RKO (cell line): ENCODE measurements at places on chromosomes 1 and 21.

GRCh38 chr21:34803782-34804370, 135.1 kb downstream of the CLIC6 start:
- no peak for DNase-seq

GRCh38 chr1:55311057-55311641, 96.0 kb upstream of the USP24 start:
- no peak for DNase-seq

DNA sequence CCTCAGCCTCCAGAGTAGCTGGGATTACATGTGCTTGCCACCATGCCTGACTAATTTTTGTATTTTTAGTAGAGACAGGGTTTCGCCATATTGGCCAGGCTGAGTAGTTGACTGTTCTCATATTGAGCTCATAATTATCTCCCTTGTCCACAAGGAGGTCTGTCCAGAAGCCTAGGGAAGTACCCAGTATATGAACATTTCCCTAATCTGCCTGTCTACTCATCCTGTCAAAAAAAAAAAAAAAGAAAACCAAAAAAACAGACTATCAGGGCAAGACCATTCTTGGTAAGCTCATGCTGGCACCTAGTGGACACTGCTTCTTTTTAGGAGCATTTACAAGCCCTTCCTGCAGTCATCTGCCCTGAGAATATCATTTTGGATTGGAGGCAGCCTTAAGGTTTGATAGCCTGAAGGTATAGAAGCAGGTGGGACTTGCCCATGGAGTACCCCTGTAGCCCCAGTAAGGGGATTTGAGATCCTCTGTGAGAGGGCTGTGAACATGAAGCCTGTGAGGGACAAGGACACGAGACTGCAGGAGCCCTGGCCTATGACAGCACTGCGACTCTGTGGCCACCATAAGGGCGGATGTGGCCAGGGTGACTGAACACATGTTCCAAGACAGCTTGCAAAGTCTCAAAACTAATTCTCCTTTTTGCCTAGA, 10.8 kb upstream of the DUSP12 start:
- DNase-seq: peak; percentile 82

- no peak for DNase-seq
Measured at GRCh38 chr1:224513383-224513782, 78.8 kb upstream of the WDR26 start.

DNA sequence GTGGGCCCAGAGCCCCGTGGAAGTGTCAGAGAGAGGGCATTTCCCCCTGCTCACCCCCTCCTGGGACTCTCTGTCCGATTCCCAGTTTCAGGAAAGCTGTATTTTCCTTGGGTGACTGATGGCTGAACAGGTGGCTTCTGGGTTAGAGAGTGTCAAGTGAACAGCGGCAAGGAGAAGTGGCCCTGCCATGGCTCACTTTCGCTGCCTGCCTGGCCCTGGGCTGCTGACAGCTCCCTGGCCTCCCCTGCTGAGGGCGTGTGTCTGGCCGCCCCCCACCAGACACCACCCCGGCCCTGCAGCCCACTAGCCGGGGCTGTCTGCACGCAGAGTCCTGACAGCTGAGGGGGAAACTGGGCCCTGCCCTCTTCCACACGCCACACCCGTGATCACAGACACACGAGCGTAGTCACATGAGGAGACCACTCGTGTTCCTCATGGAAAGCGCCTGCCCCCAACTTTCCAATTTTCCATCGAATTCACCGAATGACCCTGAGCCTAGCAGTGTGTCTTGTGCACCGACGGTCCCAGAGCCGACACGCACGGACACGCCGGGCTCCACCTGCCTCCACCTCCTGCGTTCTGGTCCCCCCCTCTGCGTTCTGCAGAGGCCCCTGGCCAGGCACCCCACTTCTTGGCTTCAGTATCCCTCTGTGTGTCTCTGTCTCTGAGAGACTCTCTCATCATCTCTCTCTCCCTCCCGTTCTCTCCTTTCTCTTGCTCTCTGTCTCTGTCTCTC, 60.6 kb upstream of the CASZ1 start:
- no peak for DNase-seq

- no peak for DNase-seq
Measured at GRCh38 chr1:221708076-221708571, 33.8 kb downstream of the DUSP10 start.

DNA sequence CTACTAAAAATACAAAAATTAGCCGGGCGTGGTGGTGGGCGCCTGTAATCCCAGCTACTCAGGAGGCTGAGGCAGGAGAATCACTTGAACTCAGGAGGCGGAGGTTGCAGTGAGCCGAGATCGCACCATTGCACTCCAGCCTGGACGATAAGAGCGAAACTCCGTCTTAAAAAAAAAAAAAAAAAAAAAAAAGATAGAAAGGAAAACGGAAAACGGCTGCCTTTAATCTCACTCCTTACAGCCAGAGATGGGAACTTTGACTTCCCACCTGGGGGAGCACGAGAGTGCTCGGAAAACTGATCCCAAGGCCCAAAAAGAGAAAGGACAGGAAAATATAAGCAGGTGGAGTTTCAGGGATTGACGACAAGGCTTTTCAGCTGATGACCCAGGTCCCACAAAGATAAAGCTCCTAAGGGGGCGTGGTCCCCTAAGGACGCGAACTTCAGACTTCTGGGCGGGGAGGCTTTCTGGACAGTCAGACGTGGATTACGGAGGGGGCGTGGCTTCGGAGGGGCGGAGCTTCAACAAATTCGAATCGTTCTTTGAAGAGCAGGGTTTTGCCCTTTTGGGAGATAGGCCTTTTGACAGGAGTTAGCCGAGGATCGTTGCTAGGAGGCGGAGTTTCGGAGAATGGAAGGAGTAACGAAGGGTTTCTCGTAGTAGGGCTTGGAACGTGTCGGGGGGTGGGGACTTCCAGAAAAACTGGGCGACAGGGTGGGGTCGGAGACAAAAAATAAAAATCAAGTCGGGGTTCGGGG, 958 bp upstream of the CKS1B start:
- DNase-seq: peak; percentile 98

DNA sequence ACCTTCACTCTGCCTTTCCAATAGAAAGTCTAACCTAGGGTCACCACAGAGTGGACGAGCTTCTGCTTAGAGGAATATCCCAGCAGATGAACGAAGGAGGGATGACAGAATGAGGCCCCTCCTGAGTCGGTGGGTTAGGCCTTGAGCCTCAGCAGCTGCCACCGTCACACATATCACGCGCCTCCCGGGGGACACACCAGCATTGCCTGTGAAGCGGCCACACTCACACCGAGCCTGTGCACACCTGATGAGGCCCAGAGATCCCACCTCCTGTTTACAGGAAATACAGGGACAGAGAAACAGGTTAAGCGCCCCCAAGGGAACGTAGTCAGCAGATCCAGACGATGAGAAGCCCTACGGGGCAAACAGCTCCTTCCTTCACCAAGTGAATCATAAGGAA, 25.1 kb upstream of the LRRC47 start:
- DNase-seq: no peak

DNA sequence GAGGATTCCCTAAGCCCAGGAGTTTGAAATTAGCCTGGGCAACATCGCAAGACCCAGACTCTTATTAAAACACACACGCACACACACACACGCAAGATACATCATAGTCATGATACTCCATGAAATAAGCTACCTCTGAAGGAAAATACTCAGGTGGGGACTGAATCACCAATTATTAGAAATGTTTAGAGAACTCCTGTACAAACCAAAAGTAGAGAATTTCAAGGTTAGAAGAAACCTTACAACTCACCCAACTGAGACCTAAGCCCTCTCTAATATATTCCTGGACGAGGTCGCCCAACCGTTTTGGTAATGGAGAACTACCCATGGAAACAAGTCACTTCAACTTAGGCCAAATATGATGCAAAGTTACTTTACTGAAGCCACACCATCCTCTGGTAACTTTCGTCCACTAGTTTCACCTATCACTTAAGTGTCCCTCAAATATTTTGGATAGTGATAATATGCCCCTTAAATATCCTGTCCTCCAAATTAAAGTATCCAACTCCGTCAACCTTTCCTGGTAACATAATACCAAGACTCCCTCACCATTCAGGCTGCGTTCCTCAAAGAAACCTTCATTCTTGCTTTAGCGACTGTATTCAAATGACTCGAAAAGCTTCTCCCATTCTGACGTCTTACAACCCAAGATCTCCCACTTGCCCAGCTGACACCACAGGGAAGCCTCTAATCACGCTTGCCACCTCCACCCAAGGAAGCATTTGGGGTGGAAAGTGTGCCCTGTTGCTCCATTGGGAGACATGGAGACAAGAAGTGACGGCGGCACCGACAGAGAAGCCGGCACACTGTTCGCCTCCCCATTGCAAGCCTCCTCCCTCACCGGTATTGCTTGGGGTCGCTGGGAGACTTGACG, 856 bp downstream of the NRDC start:
- peak; percentile 54 for DNase-seq

- no peak for DNase-seq
Measured at GRCh38 chr1:184510110-184510509, 123.3 kb downstream of the C1orf21 start.

DNA sequence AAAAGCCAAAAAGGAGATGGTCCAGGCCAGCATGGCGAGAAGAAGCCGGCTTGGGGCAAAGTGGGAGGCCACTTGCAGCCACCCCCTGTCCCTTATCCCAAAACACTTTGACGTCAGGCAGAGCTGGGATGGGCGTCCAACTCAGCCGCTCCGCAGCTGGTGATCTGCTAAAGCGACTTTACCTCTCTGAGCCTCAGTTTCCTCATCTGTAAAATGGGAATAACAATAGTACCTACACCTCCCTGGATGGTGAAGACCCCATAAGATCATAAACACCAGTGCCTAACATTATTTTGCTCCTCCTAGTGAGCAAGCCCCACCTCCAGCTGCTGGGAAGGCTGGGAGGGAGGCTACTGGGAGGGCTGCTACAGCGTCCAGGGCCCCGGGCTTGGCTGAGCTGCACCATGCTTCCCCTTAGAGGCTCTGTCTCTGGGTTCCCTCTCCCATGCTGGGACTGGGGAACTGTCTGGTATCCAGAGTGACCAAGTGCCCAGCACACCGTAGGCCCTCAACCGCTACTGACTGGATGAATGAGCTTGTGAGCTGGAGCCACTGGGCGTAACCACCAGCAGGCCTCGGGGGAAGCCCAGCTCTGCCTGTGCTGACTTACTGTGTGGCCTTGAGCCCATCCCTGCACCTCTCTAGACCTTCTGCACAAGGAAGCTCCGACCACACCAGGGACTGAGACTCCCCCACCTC, 18.3 kb downstream of the IFFO2 start:
- DNase-seq: no peak

- DNase-seq: no peak
Measured at GRCh38 chr1:117112047-117112717, 9.4 kb downstream of the TRIM45 start.

DNA sequence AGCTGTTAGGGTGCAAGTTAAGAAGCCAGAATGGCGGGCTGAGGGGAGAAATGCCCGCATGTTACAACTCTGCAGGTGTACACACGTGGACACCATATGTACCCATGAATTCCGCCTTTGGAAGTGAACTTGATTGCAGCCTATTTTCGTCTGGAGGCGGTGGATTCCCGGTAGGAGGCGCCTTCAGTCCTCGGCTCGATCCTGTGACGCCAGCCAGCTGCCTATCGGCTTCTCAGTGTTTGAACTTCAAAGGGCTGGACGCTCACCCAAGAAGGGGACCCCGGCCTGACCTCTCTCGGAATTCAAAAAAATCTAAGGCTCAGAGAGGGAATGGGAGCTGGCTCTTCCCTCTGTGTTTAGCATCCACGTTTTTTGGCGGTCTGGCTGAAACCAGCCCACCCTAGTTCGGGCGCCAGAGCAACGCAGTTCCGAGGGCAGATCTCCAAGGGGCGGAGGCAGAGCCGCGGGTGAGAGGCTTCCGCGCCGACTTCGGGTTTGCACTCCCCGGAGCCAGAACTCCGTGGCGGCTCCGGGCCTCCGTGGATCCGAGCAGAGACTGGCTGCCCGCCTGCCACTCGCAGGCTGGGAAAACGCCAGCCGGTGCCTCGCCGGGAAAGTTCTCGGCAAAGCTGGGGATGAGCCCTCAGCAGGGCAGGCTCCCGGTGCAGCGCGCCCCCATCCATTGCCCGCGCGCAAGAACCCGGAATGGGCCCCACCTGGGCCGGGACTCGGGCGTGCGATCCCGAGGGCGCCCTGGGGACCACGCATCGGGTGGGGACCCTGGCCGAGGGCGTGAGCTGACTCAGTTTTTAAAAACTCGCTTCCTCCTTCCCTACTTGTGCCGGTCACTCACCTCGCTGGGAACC, 996 bp upstream of the TMEM51 start:
- DNase-seq: peak; percentile 89

DNA sequence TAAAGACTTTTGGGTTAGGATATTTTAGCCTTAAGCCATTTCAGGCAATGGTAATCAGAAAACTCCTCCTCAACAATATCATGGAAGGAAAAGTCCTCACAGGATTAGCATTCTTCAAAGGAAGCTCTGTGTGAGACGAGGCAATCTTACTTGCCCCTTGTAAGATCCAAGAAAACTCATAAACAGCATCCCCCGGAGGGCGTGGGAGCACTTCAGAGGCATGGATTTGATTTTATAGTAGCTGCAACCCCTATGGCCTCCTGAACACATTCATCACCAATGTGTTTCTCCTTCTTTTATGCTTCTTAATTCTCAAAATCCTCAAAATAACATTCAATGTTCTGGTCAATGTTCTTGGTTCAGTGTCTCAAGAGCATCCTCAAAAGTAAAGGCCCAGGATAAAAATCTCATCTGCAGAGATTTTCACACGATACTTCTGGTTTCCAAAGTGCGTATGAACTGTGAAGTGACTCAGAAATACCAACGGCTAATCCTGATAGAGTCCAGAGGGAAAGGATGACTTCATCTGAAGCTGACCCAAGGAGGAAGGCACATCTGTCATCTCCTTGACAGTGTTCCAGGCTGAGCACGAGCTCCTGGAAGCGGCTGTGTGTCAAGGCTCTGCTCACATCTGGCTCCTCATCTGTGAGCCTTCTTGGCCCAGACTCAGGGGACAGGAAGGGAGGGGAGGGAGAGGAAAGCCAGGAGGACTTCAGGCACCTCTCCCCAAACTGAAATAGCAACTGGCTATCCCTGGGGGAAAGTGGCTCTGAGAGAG, 49.3 kb upstream of the PSEN2 start:
- DNase-seq: peak; percentile 93

- no peak for DNase-seq
Measured at GRCh38 chr1:48079096-48079495, 81.9 kb upstream of the TRABD2B start.

GRCh38 chr1:196295766-196296165, 312.5 kb downstream of the KCNT2 start:
- peak; percentile 11 for DNase-seq

- DNase-seq: no peak
Measured at GRCh38 chr1:60133848-60134247, 60.3 kb upstream of the C1orf87 start.

GRCh38 chr1:35532497-35533223, 24.5 kb downstream of the KIAA0319L start:
- DNase-seq: no peak

- DNase-seq: no peak
Measured at GRCh38 chr1:31791131-31791858, 24.5 kb downstream of the SPOCD1 start.

GRCh38 chr1:235077571-235078479, 50.8 kb downstream of the TOMM20 start:
- no peak for DNase-seq

DNA sequence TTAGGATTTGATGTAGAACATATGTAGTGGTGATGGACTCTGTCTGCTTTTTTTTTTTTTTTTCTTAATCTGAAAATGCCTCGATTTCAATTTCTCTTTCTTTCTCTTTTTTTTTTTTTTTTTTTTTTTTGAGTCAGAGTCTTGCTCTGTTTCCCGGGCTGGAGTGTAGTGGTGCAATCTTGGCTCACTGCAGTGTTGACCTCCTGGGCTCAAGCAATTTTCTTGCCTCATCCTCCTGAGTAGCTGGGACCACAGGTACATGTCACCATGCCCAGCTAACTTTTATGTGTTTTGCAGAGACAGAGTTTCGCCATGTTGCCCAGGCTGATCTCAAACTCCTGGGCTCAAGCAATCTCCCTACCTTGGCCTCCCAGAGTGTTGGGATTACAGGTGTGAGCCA, 17.4 kb downstream of the MAST2 start:
- no peak for DNase-seq
